Right ventricle myocardium inferior (tissue), 1 donor: ENCODE measurements at places on chromosomes 4 and X. TPM values are rescaled to one million over a fixed set of nuclear protein-coding genes. Genes with fewer than 3 reads are reported as not detected.

GRCh38 chrX:63675716-63676115 is 109.3 kb downstream of the ARHGEF9 start:
- no peak for DNase-seq

- DNase-seq, result no peak
Observed at GRCh38 chr4:156596026-156596425, 375.6 kb downstream of the PDGFC start.

DNA sequence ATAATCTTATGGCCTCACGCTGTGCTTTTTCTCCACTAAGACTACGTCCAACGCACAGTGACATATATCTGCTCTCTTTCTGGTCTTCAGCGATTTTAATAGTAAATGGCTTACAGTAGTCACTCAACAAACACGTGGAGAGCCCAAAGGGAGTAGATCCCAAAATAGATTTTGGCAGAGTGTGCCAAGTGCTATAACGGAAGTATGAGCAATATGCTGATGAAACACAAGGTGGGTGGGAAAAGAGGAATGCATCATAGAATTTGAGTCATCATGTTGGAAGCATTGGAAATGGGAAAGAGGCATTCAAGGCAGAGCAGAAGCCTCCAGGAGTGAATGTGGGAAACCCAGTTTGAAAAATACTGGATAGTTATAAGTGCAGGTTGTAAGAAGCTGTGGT is 129.1 kb upstream of the LDB2 start:
- no peak for DNase-seq

GRCh38 chrX:25204182-25204581 is 188.4 kb upstream of the ARX start:
- DNase-seq, result no peak

- no peak for DNase-seq
Observed at GRCh38 chr4:128600410-128600809, 209.1 kb upstream of the JADE1 start.

DNA sequence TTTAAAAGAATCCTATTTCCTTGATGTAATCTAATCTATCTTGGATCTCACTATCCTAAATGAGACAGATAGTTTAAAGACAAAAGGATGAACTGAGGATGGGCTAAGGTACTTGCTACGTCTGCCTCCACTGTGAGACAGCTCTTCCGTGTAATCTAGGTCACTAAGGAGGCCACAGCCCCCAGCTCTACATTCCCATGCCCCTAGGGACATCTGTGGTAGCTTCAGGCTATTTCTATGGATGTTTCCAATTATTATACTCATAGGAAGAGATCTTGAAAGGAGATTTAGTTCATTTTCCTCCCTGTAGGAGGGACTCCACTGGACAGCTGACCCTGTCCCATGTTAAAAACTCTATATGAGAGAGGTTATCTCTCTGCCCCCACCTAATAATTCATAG is 140.8 kb upstream of the TRPC5 start:
- no peak for DNase-seq

DNA sequence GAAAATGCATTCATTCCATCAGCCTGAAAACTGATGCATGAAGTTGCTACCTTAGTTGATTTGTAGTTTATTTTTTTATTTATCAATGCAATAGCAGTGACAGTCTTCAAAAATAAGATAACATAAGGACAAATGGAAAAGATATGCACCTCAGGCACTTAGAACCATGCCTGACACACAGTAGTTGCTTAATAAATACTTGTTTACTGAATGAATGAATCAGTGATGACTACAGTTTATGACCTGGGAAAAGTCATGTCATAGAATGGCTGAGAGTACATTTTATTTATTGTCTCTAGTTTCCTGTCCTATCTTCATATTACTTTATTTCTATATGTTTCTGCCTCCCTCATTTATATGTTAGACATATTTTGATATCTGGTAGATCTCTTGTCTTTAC is 171.8 kb downstream of the TLL1 start:
- DNase-seq, result no peak

GRCh38 chr4:118969359-118969758 is 80.7 kb downstream of the SYNPO2 start:
- DNase-seq, result peak; percentile 72

DNA sequence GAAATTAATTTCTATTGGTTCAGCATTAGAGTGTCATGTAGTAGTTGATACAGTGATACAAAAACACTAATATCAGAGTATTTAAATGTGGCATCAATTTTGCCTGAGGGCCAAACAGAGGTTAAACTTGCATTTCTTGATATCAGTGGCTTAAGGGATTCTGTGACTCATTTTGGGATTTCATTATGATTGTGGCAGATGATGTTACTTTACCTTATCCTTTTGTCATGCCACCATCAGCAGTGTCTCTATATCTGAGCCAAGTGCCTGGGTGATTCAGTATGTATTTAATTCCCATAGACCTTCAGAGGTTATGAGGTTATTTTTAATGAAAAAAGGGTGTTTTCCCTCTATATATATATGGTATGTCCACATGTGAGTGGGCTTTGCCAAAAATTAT is 582.9 kb downstream of the ADGRL3 start:
- no peak for DNase-seq

DNA sequence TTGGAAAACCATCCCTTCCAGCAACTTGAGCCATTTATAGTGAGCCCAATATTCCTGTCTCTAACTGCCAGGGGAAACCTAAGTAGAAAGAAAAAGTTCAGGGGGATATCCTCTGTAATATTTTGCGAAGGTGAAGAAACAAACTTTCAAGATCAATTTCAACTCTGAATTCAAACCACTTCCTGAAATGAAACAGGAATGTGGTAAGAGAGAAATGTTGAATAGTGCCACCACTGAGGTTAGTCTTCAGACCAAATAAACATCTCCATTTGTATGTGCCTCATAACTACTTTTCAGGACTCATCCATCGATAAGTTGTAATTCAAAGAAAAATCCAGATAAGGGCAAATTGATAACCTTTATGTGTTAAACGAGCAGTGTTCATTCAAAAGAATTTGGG is 128.7 kb downstream of the GABRB1 start:
- no peak for DNase-seq

DNA sequence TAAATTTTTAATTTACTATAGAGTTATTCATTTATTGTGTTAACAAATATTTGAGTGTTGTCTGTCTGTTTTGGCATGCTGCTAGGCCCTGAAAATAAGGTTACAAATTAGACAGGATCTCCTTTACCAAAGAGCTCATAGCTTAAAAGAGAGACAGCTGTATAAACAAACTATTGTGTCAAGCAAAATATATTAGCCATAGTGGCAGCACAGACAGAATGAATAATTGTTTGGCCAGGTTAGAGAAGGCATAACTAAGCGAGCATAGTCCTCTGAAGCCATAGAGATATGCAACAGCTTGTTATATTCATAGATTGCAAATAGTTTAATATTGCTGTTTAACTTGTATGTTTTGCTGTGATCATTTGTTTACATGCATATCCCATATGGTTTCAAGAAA is 66.7 kb upstream of the NDUFC1 start:
- DNase-seq, result no peak

CABS1 gene
- not detected for total RNA-seq

GBA3 gene
- total RNA-seq, result not detected

DNA sequence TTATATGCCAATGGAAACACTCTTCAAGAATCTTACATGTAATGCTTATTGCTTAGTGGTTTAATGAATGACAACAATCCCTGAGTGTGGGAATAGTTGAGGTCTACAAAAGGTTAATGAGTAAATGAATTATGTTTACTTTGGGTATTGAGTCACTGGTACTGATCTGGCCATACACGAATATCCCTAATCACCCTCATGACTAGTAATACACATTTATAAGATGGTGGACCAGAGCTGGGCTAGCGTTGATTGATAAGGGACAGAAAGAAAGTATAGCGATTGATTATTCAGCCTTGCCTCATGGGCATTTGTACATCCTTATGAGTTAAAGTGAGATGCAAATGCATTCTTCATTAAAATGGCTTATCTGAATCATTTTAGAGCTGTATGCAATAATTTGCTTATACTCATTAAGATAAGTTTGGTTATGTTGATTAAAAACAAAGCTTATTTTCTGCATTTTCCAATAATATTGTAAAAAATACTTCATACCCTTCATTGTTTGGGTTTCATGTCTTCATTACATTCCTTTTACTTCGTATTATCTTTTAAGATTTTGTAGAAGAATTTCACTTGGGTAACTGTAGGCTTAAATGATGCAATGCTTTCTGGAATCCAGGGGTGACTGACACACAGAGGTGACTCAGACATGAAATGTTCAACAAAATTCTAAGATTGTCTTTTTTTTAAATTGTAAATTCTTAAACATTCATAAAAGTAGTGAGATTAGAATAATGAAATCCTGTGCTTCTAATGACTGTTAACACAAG is 47.4 kb downstream of the FGF2 start:
- no peak for DNase-seq

LDB2 gene
- 34.3 TPM for total RNA-seq

GRCh38 chr4:137015426-137016409 is 516.6 kb downstream of the PCDH18 start:
- DNase-seq, result no peak

DNA sequence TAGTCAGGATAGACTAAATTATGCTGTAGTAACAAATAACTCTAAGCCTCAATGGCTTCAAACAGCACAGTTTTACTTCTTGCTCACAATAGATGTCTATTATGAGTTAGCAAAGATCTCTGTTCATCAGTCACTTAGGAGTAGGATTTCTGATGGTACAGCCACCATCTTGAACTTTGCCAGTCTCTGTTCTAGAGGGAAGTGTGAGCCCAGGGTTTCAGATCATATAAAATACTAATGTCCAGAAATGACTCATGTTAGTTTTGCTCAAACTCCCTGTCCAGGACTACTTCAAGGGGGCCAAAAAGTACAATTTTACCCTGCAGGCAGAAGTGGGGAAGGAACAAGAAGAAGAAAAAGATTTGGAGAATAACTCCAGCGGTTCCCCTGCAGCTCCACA is 77.1 kb upstream of the LSM6 start:
- no peak for DNase-seq

- no peak for DNase-seq
Observed at GRCh38 chrX:129648514-129649267, 6.1 kb downstream of the APLN start.

- no peak for DNase-seq
Observed at GRCh38 chr4:153589703-153590595, 94.1 kb upstream of the TLR2 start.

PCDH18 gene
- 6.2 TPM for total RNA-seq

DNA sequence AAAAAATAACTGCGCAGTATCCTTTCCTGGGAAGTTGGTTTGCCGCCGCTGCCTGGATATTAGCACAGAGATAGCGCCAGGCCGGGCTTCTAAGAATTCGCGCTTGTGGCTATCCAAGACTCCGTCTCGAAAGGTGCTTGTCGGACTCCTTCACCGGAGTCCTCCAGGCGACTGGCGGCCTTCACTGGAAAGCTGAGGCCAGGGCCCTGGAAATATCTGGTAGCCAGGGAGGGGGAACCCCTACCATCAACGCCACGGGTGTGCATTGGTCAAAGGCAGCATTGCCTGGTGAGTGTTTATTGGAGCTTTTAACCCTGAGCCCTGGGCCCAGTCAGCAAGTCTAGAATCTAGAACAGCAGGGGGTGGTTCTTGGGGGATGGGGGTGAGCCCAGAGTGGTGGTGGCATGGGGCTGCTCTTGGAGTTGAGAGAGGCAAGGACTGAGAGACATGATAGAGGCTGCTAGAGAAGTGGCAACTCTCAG is 577 bp upstream of the PIM2 start:
- DNase-seq, result no peak

MFSD8 gene
- total RNA-seq, result 6.1 TPM

RBMXL3 gene
- not detected for total RNA-seq

DNA sequence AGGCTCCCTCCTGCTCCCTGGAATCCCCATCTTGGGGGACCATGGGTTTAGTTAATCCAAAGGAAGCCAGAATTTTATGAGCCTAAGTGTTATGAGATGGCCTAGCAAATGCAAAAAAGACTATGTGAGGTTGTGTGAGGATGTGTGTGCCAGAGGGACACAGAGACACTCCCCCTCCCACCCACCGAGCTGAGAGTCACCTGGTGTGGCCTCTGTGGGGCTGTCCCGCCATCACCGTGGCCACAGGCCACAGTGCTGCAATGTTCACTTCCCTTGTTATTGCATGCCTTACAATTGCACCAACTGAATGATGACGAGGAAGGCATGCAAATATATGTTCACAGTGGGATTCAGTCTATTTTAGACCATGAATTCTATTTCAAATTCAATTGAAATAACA is 601 bp upstream of the FGFBP2 start:
- DNase-seq, result no peak

DNA sequence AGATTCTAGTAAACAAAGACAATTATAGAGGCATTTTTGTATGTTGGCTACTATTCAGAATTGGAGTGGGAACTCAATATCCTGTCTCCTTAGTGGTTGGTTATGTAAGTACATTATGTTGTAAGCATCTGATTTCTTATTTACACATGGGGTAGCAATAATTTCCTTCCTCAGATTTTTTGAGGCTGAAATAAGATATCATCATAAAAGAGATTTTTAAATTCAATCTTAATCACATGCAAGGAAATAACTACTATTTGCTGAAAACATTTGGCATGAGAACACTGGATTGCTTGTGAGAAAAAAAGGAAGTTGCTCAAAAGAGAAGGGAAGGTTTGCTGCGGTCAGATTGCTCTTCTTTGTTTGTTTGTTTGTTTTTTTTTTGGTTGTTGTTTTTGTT is 437.7 kb upstream of the HS3ST1 start:
- no peak for DNase-seq

IBSP gene
- total RNA-seq, result not detected

GRCh38 chrX:1576201-1576992 is 15.0 kb upstream of the AKAP17A start:
- no peak for DNase-seq

KLHL2 gene
- 10.6 TPM for total RNA-seq

GRCh38 chr4:186920483-186920882 is 196.8 kb upstream of the FAT1 start:
- no peak for DNase-seq

- no peak for DNase-seq
Observed at GRCh38 chr4:4820739-4821138, 38.7 kb upstream of the MSX1 start.

KDR gene
- 23.2 TPM for total RNA-seq

ITIH6 gene
- not detected for total RNA-seq

DNA sequence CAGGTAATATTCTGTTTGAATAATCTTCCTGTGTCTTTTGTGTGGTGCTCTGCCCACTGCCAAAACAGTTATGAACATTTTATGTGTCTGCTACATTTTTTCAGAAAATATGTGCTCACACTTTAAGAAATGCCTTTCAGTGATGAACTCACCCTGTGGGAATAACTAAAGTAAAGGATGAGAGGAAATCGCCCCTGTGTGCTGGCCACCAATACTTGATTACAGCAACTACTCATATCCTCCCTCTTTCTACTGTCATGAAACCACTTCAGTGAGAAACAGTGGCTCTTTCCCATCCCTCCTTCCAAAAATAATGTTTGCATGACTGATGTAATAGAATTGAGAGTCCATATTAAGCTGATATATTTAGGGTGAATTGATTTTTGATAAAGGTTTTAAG is 900.9 kb downstream of the RAB28 start:
- no peak for DNase-seq

- no peak for DNase-seq
Observed at GRCh38 chr4:103754844-103755243, 35.1 kb upstream of the TACR3 start.

TMEM187 gene
- total RNA-seq, result 6.9 TPM

GRCh38 chr4:145298885-145299284 is 118.5 kb upstream of the OTUD4 start:
- DNase-seq, result no peak

- DNase-seq, result no peak
Observed at GRCh38 chrX:68940601-68941000, 111.8 kb downstream of the EFNB1 start.

GRCh38 chr4:88728146-88728545 is 30.5 kb upstream of the NAP1L5 start:
- peak; percentile 71 for DNase-seq

RADX gene
- total RNA-seq, result 0.87 TPM
